ENCODE measurements at places on chromosomes 7 and 10. TPM values are rescaled to one million over a fixed set of nuclear protein-coding genes. Genes with fewer than 3 reads are reported as not detected.

The SPDYE9 gene
- not detected for total RNA-seq

The CRCP gene
- total RNA-seq = 15.2 TPM

The TSPAN33 gene
- under 0.01 TPM for total RNA-seq

The PRPS1L1 gene
- total RNA-seq = not detected

The RPEL1 gene
- total RNA-seq = not detected

The PTPN20 gene
- 0.44 TPM for total RNA-seq

The AKR1C4 gene
- total RNA-seq = not detected

The CUX1 gene
- total RNA-seq = 47.5 TPM

The WIPF3 gene
- total RNA-seq = not detected

The SPDYE16 gene
- under 0.01 TPM for total RNA-seq

The ZFAND4 gene
- 2.3 TPM for total RNA-seq

The FAM241B gene
- 0.88 TPM for total RNA-seq

The ANKRD16 gene
- total RNA-seq = 2.3 TPM

The RBM20 gene
- total RNA-seq = 4.0 TPM

The OPN4 gene
- total RNA-seq = not detected

The CABCOCO1 gene
- 0.06 TPM for total RNA-seq

The CALD1 gene
- 135 TPM for total RNA-seq

Measured in bladder microvascular endothelial cell (primary cell).